RPMI7951 (cell line): ENCODE measurements at places on chromosomes 4 and X. TPM values are rescaled to one million over a fixed set of nuclear protein-coding genes. Genes with fewer than 3 reads are reported as not detected.

GRCh38 chrX:40736170-40736505, 796 bp upstream of the MED14 start:
- no peak for DNase-seq

DNA sequence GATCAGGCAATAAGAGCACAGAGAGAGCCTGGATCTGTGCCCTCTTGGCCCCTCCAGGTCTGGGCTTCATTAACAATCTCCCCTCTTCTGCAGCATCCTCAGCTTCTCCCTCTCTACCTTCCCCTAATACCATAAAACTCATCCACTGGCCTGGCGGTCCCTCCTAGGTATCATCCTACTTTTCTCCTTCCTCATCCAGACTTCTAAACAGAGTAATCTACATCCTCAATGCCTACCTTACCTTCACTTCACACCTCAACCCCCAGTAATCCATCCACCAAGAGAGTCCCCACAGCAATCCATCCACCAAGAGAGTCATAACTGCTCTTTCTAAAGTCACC, 17.0 kb downstream of the FGFBP1 start:
- DNase-seq, result no peak

DNA sequence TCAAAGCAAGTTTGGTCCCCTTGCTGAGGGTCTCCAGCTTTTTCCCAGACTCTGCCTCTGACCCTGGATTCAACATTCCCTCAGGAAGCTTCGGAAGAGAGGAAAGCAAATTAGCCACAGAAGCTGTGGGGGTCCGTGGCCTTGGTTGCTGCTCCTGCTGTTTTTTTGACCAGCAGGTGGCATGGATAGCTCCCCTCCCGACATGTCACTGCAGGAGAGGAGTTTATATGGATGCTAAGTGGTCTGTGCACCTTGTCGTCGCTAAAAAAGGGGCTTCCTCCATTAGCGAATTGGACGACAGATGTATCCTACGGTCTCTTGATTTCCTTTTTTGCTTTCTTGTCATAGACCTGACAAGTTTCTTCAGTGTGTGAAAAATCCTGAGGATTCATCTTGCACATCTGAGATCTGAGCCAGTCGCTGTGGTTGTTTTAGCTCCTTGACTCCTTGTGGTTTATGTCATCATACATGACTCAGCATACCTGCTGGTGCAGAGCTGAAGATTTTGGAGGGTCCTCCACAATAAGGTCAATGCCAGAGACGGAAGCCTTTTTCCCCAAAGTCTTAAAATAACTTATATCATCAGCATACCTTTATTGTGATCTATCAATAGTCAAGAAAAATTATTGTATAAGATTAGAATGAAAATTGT, 70.2 kb downstream of the CD38 start:
- DNase-seq, result no peak

GRCh38 chr4:41257257-41257901, 651 bp downstream of the UCHL1 start:
- DNase-seq, result peak; percentile 33

- DNase-seq, result peak; percentile 43
Measured at GRCh38 chr4:66681962-66682361, 863.3 kb downstream of the CENPC start.

GRCh38 chr4:141356963-141357335, 136.3 kb downstream of the ZNF330 start:
- peak; percentile 33 for DNase-seq

- no peak for DNase-seq
Measured at GRCh38 chrX:154420402-154420756, 8.1 kb upstream of the ATP6AP1 start.

CTSO gene
- total RNA-seq, result 4.7 and 5.0 TPM in 2 replicates

YIPF7 gene
- not detected in 2 replicates for total RNA-seq

MTCP1 gene
- 2.3 TPM in 2 replicates for total RNA-seq

STK32B gene
- total RNA-seq, result 11.7 and 13.7 TPM in 2 replicates

CSAG3 gene
- total RNA-seq, result 2.2 and 8.7 TPM in 2 replicates

PNMA3 gene
- total RNA-seq, result not detected in 2 replicates

MAGEA9 gene
- not detected in 2 replicates for total RNA-seq
